Fibroblast of upper back skin (primary cell): ENCODE measurements at places on chromosomes 2 and 18.

- DNase-seq: no peak
These were observed 45.3 kb upstream of the SERPINE2 start for GRCh38 chr2:224084266-224084892.

DNA sequence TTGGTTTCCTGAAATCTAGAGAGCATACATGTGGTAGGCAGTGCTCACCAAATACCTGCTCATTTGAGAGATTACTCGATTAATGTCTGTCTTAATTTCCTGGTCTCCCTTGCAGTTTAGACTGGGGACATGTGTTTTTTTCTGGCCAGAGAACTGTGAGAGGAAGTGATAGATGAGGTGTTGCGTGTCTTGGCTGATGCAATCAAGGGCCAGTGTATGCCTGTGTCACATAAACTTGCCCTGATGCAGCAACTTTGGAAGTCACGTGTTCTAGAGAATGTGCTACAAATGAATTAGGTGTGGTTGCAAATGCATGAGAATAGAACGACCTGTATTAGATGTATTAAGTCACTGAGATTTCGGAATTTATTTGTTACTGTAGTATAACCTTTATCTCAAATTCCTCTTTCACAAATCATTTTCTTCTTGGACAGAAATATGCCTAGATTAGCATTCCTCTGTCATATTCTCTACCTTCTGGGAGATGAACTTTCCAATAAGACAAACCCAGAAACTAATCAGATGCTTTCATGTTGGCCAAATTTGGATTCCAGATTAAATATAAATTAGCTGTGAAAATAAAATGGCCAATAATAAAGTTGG, 9.9 kb upstream of the IL1A start:
- DNase-seq: peak; percentile 92

DNA sequence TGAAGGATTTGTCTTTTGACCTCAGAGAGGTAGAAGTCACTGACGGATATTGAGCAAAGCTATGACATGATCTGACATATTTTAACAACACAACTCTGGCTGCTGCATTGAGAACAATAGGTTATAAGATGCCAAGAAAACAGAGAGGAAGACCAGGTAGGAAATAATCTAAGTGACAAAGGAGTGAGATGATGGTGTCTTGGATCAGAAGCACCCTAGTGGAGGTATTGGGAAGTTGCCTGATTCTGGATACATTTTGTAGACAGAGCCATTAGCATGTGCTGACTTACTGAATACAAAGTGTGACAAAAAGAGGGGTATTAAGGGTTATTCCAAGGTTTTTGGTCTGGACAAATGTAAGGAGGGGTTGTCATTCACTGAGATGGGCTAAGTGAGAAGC, 1438.1 kb downstream of the DPP10 start:
- no peak for DNase-seq

DNA sequence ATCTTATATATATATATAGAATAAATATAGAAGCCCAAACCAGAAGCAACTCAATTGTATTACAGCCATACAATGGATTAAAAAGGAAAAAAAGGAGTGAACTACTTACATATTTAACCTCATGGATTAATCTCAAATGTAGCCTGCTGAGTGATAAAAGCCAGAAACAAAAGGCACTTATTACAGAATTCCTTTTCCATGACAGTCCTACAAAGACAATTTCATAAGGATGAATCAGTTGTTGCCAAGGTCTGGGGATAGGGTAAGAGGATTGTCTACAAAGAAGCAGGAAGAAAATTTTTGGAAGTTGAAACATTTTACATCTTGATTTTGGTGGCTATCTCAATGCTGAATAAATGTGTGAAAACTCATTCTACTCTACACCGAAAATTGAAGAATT, 103.9 kb upstream of the DCC start:
- DNase-seq: peak; percentile 83

DNA sequence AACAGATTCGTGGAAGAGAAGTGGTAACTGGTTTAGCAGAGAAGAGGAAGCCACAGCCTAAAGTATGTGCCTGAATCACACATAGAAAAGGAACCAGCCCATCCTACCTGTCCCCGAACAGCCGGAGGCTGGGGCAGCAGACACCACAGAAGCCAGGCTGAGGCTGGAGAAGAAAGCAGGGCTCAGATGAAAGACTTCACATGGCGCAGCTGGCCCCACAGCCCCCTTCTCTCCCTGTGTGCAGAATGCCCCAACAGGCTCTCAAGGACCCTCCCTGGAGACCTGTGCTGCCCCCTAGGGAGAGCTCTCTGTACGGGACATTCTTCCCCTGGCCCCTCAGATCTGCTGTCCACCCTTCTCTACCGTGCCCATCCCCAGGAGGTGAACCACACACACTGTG, 83.5 kb upstream of the RAB12 start:
- DNase-seq: no peak

DNA sequence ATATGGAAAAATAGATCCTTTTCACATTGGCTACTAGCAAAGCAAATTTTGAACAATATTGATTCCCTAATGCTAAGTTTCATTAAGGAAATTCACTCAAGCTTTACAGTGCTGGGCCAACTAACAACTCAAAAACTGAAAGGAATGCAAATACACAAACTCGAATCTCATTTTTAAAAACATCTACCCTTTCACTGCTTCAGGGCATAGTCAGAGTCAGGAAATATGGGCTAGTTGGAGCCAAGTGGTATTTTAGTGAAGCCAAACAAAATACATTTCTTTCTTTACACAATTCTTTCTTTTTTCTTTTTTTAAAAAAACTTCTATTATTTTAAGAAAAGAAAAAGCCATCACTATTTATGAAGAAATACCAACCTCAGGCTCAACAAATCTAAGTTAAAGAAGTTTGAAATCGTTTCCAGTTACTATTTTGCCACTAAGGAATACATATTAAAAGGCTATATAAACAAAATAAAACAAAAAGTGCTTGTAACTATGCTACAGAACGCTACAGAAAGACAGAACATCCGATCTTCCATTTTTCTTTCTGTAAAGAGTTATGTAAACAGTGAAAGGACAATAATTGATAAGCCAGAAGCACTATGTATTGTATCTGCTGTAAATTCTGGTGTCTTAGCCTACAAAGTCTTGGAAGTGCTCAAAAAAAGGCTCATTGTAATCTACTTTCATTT, 113.6 kb upstream of the STK17B start:
- no peak for DNase-seq

DNA sequence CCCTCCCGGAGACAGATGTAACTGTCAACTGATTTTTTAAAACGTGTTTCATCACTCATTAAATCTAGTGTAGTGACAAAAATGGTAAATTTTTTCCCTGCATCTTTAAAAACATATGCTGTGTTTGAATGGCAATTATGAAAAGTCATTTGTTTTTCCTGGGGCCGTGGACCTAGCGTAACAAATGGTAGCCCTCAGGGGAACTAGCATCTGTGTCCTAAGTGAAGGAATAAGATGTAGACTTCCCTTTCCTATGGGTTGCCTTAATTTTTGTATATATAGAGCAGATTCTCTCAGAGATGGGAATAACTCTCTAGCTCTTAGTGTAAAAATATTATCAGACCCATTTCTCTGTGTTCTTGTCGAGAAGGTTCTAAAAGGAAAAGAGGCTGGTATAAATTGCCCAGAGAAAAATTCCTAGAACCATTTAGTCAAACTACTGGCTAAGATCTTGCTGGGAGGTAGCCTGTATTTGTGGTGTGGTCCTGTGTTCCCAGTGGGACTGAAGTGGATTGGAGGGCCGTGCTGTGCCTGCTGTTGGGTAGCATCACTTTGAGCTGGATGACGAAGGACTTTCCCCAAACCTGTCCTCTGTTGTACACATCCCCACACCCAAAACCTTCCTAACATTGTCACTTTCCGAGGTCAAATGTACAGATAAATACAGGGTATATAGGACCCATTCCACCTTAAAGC, 85.8 kb downstream of the LIMS1 start:
- no peak for DNase-seq

DNA sequence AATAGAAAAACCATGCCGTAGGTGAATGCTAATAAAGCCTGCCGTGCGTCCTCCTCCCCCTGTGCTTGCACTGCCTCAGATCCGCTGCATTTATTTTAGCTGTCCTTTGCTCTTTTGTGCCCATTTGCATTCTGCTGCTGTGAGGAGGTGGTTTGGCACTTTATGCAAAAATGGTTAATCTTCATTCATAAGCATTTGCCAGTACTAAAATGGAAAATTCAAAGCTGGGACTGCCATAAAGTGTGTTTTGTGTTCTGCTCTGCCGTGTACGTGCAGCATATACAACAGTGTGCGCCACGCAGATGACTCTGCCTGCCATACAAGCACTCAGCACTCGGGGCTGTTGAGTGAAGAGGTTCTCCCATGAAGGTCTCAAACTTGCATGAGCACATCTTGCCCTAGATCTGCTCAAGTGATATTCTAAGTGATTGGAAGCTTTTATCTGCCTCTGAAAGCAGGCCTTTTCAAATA, 73.6 kb downstream of the SPATS2L start:
- no peak for DNase-seq

- DNase-seq: no peak
These were observed 831.2 kb upstream of the CDH2 start for GRCh38 chr18:29007986-29008654.

GRCh38 chr2:43045866-43046265, 180.5 kb downstream of the ZFP36L2 start:
- DNase-seq: no peak

DNA sequence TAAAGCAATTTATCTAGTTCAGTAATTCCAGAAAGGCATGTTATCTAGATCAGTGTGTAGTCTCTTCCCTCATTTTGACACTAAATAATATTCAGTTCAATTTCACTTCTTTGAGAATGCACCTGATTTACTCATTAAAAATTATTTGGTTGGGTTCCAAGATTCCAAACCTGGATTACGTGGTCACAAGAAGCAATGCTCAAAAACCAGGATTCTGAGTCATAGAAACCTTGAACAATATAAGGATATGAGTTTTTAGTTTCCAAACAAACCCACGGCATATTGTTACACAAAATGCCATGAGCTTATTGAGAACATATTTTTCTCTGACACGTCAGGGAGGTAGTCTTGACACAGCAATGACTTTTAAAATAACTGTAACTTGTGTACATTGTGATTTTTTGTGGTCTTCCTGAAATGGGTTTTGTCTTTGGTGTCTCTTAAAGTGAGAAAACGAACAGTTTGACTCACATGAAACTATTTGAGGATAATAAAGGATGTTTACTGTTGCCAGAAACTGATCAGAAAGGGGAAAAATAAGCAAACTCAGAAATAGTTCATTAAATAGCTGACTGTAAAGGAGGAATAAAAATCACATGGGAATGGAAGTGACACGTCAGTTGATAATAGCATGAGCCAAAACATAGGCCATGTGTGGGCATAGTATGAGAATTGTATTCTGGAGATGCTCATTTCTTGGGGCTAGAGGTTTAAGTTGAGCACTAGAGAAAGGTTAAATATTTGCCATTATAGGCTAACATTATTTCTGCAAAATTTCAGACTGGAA, 617.7 kb upstream of the CDH2 start:
- peak; percentile 74 for DNase-seq

DNA sequence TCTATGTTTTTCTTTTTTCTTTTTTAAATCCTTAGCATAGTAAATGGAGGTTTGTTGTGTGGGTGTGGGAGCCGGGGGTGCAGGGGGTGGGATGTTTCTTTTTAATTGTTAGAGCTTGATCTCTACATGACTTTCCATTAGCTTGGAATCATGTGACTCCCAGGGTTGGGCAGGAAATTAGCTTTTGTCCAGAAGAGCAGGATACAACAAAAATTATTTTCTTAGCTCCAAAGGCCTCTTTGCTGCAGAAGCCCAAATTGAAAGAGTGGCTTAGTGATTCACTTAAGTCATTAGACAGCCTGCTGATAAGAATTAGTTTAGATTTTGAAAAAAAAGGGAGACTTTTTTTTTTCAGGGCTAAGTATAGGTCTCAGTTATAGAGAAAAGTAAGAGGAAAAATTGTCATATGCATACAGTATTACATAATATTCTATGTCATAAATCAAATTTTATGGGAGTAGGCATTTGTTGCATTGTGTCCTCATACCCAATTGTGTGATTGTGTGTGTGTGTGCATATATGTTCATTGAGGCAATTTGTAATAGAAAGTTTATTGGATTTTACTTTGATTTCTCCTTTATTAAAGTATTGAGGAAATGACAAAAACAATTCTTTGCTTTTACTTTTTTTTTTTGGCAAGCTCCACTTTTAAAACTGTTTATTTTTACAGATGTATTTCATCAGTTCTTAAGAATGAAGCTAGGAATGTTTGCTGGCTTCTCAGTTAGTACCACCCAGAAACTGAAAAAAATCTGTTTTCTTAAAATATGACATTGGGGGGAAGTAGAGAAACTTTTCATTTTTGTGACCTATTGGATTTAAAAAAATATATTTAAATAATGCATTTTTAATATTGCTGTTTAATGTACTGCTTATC, 47.4 kb downstream of the TSPYL6 start:
- DNase-seq: peak; percentile 67
